ENCODE measurements at places on chromosomes 1 and 21. TPM values are rescaled to one million over a fixed set of nuclear protein-coding genes. Genes with fewer than 3 reads are reported as not detected.

AQP10 gene
- not detected for total RNA-seq

OR6N1 gene
- not detected for total RNA-seq

LCE2C gene
- total RNA-seq: not detected

PLEKHN1 gene
- 1.4 TPM for total RNA-seq

FCAMR gene
- total RNA-seq: not detected

SLC9C2 gene
- total RNA-seq: not detected

DFFB gene
- 7.2 TPM for total RNA-seq

SLC45A1 gene
- 0.48 TPM for total RNA-seq

C1orf56 gene
- total RNA-seq: 1.3 TPM

FASLG gene
- 4.0 TPM for total RNA-seq

KCNN3 gene
- total RNA-seq: 0.25 TPM

RPL5 gene
- 1,602 TPM for total RNA-seq

SLC25A34 gene
- 0.82 TPM for total RNA-seq

MPZ gene
- total RNA-seq: 4.6 TPM

OR10Z1 gene
- not detected for total RNA-seq

DESI2 gene
- total RNA-seq: 24.5 TPM

KRTAP21-2 gene
- not detected for total RNA-seq

DNAJC6 gene
- 2.3 TPM for total RNA-seq

MROH7 gene
- 0.16 TPM for total RNA-seq

ATP1A4 gene
- total RNA-seq: not detected

ASPM gene
- 47.8 TPM for total RNA-seq
